ENCODE measurements at places on chromosomes 1 and 21.

- no peak for DNase-seq
These were observed 283.4 kb downstream of the KCNH1 start for GRCh38 chr1:210850556-210850955.

DNA sequence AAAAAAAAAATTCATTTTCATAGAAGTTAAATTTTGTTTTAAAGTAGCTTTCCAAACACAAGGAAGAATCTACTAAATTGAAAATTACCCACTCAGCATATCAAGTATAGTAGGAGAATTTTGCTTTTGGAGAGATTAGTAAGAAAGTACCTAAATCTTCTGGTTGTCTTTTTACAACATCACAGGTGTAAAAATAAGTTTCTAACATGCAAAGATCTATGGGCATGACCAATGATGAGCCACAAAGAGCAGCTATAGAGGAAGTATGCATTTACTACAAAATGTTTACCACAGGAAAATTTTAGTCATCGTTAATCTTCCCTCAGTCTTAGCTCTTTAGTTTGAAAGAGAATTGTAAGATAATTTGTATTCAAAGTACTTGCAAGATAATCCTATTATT, 28.1 kb downstream of the ANGPTL3 start:
- no peak for DNase-seq

DNA sequence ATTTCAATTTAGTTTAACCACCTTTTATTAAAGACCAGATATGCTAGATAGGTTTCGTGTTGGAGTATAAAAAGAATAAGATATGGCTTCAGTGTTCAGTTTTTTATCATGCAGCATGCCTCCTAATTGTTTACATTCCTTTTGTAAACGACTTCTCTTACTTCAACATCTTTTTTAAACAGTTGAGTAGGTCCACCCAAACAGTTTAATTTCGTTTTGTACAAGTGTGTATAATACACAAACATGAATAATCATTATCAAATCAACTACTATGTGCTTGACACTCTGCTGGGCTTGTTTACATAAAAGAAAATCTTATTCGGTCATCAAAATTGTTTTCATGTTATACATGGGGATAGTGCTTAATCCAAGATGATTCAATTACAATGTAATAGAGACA, 906.3 kb upstream of the ADGRL4 start:
- DNase-seq = no peak

DNA sequence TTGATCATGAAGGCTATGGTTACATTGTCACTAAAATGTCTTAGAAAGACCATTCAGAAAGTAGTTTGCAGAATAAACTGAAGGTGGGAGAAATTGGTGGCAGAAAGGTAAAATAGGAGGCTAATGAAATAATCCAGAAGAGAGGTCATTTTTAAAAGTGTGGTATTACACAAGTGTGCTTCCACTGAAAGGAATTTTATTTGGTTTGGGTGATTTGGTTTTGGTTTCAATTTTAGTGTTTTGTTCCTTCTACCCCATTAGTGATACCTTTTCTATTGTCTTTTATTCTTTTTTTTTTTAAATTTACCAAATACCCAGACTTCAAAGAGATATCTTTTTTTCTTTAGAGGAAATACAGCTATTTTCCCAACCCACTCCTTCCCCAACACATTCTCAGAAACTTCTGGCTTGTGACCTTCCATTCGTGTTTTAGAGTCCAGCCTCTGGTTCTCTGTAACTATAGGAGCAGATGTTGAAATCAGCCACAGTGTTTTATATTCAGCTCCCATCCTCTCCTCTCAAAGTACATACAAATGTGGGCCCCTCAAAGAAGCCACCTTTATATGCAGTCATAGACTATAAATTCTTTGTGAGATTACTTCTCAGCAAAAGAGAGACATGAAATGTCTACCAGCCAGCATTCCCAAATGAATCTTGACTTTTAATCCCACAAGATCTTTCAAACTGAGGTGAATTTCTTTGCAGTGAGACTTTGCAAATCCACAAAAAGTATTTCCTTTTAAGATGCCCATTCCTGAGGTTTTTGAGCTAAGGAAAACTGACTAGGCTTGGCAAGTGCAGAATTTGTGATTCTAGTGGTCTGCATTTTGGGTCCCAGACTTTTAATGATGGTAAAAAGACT, 42.0 kb upstream of the PALMD start:
- DNase-seq = no peak

GRCh38 chr1:209621286-209621685, 30.9 kb downstream of the LAMB3 start:
- DNase-seq = no peak

DNA sequence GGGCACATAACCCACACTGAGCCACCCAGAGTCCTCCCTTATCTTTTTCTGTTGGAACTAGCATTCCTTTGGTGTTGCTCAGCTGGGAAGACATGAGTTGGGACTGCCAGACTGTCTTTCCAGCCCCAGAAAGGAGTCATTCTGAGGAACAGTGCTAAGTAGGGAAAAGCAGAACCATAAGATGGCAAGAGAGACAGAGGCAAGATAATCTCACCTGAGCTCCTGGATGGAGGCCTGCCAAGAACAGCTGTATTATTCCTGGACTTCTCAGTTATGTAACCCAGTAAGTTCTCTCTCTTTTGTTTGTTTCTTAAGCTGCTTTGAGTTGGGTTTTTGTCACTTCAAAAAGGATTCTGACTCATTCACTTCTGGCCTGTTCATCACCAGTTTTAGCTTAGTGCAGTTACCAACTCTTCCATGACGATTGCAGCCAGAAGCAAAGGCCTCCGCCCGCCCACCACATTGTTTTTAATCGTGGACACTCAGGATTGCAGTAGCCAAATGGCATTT, 134.4 kb downstream of the OMA1 start:
- peak; percentile 50 for DNase-seq

All from BJ (cell line).